ENCODE measurements at places on chromosomes 7 and 10.

- DNase-seq = no peak
Measured at GRCh38 chr10:45373003-45373575, 927 bp upstream of the ALOX5 start.

GRCh38 chr10:123100030-123100762 lies 35.6 kb upstream of the HMX3 start:
- DNase-seq = no peak

- DNase-seq = no peak
Measured at GRCh38 chr10:129194181-129194870, 272.7 kb upstream of the MGMT start.

GRCh38 chr7:157964016-157964415 lies 623.6 kb downstream of the PTPRN2 start:
- DNase-seq = no peak

DNA sequence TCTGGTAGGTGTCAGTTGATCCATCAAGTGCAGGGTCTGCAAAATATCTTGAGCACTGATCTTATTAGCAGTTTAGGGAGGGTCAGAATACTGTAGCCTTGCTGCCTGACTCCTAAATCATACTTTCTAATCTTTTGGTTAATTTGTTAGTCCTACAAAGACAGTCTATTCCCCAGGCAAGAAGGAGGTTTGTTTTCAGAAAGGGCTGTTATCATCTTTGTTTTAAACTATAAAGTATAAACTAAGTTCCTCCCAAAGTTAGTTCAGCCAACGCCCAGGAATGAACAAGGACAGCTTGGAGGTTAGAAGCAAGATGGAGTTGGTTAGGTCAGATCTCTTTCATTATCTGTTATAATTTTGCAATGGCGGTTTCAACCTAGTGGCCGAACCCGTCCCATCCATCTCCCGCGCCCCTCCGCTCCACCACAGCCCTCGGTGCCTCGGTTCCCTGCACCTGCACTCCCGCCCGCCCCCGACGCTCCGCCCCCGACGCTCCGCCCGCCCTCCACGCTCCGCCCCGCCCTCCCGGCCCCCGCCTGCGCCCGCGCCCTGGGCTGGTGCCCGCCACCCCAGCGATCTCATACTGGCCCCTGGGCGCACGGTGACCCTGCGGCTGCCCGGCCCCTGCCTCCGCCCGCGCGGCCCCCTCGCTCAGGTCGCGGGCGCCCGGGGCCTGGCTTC lies at the start of gene ADCK2:
ADCK2 (plus strand) TSS at position 564 of the 681 bp plus-strand sequence. CDS start 386 bp downstream, outside the sequence.
- peak; percentile 19 for DNase-seq

DNA sequence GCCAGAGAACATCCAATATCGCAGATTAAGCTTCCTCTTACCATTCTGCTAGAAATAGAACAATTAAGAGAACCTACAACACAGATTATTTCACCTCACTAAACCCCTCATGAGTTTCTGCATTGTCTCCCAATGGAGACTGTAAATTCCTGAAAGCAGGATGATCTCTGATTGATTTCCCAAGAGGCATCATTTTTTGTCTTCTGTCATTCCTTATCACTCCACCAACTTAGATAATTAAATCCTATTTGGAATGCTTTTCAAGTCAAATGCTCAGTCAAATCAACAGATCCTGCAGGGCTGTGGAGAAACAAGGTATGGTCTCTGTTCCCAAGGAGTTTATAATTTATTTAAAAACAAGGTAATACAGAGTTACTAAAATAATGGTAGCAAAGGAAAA lies 161.5 kb downstream of the MTERF1 start:
- DNase-seq = no peak

GRCh38 chr7:1586126-1586826 lies 16.4 kb upstream of the PSMG3 start:
- DNase-seq = no peak

- no peak for DNase-seq
Measured at GRCh38 chr7:124033095-124033806, 384 bp upstream of the TMEM229A start.

DNA sequence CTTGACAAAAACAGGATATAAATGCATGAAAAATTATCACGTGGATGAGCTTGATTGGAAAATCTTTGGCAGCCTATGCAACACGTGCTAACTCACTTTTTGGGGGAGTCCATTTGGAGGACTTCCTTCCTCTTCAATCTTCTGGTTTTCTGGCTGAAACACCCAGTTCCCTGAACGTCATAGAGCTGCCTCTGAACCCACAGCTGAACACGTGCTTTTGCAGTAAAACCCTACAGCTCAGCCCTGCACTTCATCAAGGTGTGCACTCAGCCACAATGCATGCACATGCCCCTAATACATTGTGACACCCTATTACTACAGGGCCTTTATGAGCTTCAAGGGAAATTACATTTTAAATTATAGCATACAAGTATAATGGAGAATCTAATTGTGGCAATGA lies 808.7 kb upstream of the AUTS2 start:
- DNase-seq = no peak

GRCh38 chr7:84182301-84182700 lies 12.3 kb downstream of the SEMA3A start:
- DNase-seq = no peak

GRCh38 chr7:19957664-19958063 lies 184.2 kb upstream of the TMEM196 start:
- DNase-seq = no peak

- DNase-seq = no peak
Measured at GRCh38 chr10:18681366-18681765, 22.1 kb downstream of the ARL5B start.

DNA sequence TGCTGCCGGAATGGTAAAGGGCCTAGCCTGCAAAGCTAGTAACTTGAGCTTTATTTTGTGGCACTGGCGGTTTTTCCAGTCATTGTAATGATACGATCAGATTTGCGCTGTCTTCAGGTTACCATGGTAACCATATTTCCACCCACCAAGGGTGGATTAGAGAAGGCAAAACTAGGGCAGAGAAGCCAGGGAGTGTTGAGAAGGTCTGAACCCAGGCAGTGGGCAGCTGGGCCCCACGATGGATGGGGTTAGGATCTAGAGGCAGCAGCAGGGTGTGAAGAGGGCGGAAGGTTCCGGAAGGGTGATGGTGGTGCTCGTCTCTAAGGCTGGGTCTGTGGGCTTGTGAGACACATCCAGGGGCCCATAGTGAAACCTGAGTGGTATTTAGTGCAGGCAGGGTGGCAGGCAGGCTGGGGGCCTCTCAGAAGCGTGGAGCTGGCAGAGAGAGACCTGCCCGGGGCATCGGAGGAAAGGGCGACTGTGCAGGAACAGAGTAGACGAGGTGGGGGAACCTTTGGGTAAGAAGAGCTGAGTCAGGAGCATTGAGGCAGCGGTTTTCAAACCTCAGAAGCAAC lies 87.9 kb upstream of the GTF2I start:
- no peak for DNase-seq

GRCh38 chr10:31520986-31521831 lies 202.2 kb downstream of the ZEB1 start:
- DNase-seq = no peak

- DNase-seq = no peak
Measured at GRCh38 chr10:1132584-1132983, 76.4 kb downstream of the WDR37 start.

GRCh38 chr10:80468002-80468401 lies 13.9 kb downstream of the TSPAN14 start:
- peak; percentile 48 for DNase-seq

DNA sequence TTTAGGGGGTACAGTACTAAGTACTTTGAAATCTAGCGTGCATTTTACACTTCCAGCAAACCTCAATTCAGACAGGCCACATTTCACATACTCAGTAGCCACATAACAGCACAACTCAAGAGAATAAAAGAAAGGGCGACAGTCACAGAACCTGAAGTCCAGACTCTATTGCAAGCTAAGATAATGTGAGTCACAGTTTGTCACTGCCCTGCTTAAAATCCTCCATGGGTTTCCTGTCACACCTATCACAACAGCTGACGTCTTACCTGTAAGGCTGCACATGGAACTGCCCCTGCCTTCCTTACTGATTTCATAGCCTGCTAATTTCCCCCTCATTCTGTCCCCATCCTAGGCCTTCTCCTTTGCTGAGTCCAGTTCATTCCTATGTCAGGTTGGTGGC lies 16.1 kb upstream of the CDK14 start:
- no peak for DNase-seq

DNA sequence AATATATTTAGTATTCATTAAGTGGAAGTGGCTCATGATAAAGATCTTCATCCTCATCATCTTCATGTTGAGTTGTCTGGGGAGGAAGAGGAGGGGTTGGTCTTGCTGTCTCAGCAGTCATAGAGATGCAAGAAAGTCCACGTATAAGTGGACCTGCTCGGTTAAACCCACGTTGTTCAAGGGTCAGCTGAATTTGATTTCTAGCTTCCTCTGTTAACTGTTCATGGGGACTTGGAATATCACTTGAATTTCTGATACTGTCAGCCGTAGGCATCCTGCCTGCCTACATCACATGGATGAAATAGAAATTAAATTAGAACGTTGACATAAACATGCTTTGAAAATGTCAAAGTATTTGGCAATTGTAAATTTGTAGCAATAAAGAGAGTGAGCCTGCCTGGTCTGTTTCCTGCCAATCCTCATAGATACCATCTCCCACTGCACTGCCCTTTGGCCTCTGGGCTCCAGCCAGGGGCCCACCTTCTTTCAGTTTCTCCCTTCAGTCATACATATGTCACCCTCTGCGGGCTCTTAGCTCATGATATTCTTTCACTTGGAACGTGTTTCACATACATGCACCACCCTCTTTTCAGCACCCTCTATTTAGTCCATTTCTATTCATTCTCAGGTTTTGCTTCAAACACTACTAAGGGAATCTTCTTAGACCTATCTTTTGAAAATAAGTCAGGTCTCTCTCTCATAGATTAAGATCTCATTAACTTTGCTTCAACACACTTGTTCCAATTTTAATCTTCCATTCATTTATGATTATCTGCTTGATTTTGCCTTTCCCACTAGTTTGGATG lies 376.3 kb downstream of the IPMK start:
- DNase-seq = no peak

GRCh38 chr10:28985137-28985885 lies 303.6 kb upstream of the LYZL1 start:
- no peak for DNase-seq

DNA sequence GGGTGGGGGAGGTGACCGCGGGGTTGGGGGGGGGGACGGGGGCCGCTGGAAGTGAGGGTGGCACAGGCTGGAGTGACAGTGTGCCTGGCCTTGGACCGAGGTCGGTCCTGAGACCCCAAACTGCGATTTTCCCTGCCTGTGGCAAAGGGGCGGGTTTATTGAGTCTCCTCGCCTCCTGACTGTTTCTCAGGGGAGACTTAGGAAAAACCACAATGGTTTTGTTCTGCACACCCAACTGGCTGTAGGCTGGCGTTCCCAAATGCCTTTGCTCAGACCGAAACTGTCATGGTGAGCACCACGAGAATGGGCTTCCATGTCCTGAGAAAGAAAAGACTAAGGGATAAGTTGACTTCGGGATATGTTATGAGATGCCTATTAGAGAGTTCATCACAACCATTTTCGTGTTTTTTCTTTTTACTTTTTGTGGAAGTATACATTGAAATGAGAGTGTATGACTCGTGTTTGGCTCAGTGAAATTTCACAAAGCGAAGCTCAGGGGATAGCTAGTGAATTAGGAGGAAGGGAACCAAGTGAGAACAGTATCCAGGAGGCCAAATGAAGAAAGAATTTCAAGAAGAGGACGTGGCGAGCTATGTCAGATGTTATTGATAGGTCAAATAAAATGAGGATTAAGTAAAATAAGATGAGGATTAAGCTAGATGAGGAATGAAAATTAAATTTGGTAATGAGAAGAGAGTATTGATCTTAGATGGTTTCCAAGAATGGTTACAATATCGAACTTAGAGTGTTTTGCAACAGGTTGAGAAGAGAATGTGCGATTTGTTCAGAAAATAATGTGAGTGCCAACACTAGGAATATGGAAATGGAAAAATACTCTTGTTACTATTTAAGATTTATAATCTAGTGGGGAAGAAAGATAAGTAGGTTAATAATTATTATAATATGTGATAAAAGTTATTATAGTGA lies 918 bp downstream of the NET1 start:
- no peak for DNase-seq

DNA sequence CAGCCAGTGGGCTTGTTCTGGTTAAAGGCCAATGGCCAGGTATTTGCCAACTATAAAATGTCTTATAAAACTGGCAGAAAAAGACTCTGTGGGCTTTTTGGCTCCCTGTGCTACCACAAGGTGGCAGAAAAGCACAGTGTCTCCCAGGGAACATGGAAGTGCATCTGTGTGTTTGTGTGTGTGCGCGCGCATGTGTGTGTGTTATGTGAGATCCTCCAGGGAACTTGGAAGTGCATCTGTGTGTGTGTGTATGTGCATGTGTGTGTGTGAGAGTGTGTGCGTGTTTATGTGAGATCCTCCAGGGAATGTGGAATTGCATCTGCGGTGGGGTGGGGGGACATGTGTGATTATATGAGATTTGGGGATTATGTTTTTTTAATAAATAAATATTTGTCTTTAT lies 30.2 kb upstream of the ABI1 start:
- no peak for DNase-seq

GRCh38 chr7:39650676-39651075 lies 27.3 kb downstream of the RALA start:
- DNase-seq = no peak

GRCh38 chr7:3307435-3307834 lies 6.4 kb downstream of the SDK1 start:
- no peak for DNase-seq

- no peak for DNase-seq
Measured at GRCh38 chr7:27912751-27913150, 172.8 kb downstream of the TAX1BP1 start.

DNA sequence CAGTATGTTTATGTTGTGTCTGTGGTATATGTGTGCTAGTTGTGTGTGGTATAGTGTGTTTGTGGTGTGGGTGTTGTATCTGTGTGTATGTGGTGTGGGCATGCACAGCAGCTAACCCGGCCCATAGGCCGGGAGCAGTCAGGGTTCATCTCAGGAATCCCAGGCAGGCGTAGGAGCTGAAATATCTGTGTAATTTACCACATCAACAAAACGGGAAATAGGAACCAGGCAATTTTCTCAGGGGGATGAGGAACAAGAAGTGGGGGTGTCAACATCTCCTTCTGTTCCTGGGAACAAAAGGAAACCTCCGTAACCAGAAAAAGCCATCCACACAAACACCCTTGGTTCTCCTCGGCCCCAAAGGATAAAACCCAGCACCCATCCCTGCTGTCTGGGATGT lies 24.5 kb upstream of the ZNF488 start:
- no peak for DNase-seq

GRCh38 chr10:60645980-60646379 lies 132.3 kb upstream of the CDK1 start:
- DNase-seq = no peak

- DNase-seq = no peak
Measured at GRCh38 chr7:86328801-86329433, 314.8 kb upstream of the GRM3 start.

GRCh38 chr10:91433620-91434019 lies 23.5 kb downstream of the HECTD2 start:
- DNase-seq = no peak
